ENCODE measurements at places on chromosomes 11 and 22. TPM values are rescaled to one million over a fixed set of nuclear protein-coding genes. Genes with fewer than 3 reads are reported as not detected.

Gene SLC22A25
- not detected for total RNA-seq

Gene MS4A3
- not detected for total RNA-seq

Gene ALX4
- 1.2 TPM for total RNA-seq

Gene OR6T1
- total RNA-seq = not detected

Gene JAML
- total RNA-seq = not detected

Gene SMTNL1
- total RNA-seq = not detected

Gene APOA4
- not detected for total RNA-seq

Gene LRRC10B
- total RNA-seq = 0.07 TPM

Gene C11orf16
- total RNA-seq = not detected

Gene DGAT2
- total RNA-seq = 1.4 TPM

Gene ESAM
- total RNA-seq = 12.1 TPM

Gene SMC1B
- total RNA-seq = 0.05 TPM

Gene CALCA
- not detected for total RNA-seq

Gene TRIM49
- 0.05 TPM for total RNA-seq

Gene APLNR
- total RNA-seq = 0.04 TPM

Gene MRPL40
- 42.1 TPM for total RNA-seq

Gene SCUBE1
- total RNA-seq = 0.18 TPM

Gene SLC17A6
- not detected for total RNA-seq

Gene SYT7
- 1.0 TPM for total RNA-seq

Gene PRDM11
- total RNA-seq = 7.1 TPM

Gene CD6
- total RNA-seq = 0.05 TPM

Gene RAB38
- total RNA-seq = 1.0 TPM

Gene PRR5L
- 15.6 TPM for total RNA-seq

Gene OR51B4
- not detected for total RNA-seq

Gene C11orf42
- total RNA-seq = not detected

Gene PRR33
- total RNA-seq = not detected

Gene KCNK4
- total RNA-seq = not detected

Gene VSIG2
- not detected for total RNA-seq

Gene MUC5B
- total RNA-seq = 1.1 TPM

Gene PRRG4
- total RNA-seq = 2.3 TPM

Gene MMP8
- total RNA-seq = not detected

Gene TNKS1BP1
- total RNA-seq = 110 TPM

Gene OR8D1
- not detected for total RNA-seq

Gene CAPN5
- 7.1 TPM for total RNA-seq

Gene SCARF2
- 0.73 TPM for total RNA-seq

Gene CRACR2B
- total RNA-seq = 5.0 TPM

Gene RFPL2
- 0.11 TPM for total RNA-seq

Gene MCHR1
- total RNA-seq = not detected

Gene HTR3B
- total RNA-seq = not detected

Gene OPCML
- not detected for total RNA-seq

Gene ENTHD1
- not detected for total RNA-seq

Gene AMOTL1
- 8.9 TPM for total RNA-seq

Gene UBQLNL
- not detected for total RNA-seq

Gene LYVE1
- total RNA-seq = 0.64 TPM

Gene HBD
- total RNA-seq = not detected

Gene OVOL1
- 0.05 TPM for total RNA-seq

Gene ABCC8
- total RNA-seq = 8.9 TPM

Gene OR51I1
- not detected for total RNA-seq

Gene TMEM132A
- 121 TPM for total RNA-seq

Gene UPK3A
- not detected for total RNA-seq

Data from A549 treated with dexamethasone at 1 μM for 4 hours (cell line).